Activated CD8-positive, alpha-beta T cell treated with anti-CD3 and anti-CD28 coated beads for 36 hours (primary cell): ENCODE measurements at places on chromosomes 3 and 15.

DNA sequence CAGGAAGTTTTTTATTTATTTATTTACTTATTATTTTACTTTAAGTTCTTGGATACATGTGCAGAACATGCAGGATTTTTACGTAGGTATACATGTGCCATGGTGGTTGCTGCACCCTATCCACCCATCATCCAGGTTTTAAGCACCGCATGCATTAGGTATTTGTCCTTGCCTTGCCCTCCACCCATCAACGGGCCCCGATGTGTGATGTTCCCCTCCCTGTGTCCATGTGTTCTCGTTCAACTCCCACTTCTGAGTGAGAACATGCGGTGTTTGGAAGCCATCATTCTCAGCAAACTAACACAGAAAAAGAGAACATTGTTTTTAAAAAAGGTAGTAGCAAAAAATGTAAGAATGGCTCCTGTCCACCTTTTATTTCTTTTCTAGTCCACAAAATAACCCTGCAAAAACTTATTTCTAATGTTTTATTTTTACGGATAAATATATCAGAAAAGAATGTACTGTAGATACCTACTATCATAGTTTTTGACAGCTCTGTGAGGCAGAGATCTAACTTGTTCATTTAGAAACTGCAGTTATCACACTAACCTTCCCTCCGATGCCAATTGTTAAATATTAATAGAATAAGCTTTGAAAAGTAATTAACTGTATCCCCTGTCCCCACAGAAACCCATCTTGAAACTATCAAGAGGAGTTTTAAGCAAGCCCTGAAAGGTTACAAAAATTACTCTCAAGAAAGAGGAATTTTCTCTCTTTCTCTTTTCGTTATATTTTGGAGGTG, 189.2 kb downstream of the LPP start:
- H3K27me3 ChIP-seq, result no peaks in the 10 kb centered on the region
- H3K36me3 ChIP-seq, result peaks cover 6% of the 10 kb centered on the region
- H3K27ac ChIP-seq, result no peak overlapping the region
- no peak overlapping the region for H3K4me3 ChIP-seq
- H3K4me1 ChIP-seq, result peaks cover 39% of the 10 kb centered on the region

DNA sequence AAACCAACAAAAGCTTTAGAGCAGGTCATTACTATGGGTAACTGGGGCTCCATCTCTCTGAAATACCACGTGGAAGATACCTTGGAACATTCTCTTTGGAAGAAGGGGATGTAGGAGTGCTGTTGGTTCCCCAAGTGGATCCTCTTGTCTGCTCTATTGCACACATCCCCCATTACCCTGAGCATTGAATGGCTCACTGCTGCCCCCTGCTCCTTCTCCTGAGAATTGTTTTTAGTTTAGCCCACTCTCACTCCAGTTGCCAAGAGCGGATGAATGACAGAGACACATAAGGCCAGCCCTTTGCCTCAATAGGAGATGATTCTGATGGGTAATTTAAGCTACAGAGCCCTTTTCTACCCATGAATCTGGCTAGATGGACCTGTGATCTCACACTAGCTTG, 135.6 kb upstream of the SUCLG2 start:
- no peak overlapping the region for H3K4me3 ChIP-seq
- peaks cover 5% of the 10 kb centered on the region for H3K36me3 ChIP-seq
- DNase-seq, result peak; percentile 71

GRCh38 chr3:129775870-129776269, 117.6 kb downstream of the TMCC1 start:
- H3K4me3 ChIP-seq, result no peak overlapping the region
- peaks cover 2% of the 10 kb centered on the region for H3K36me3 ChIP-seq
- no peaks in the 10 kb centered on the region for H3K4me1 ChIP-seq
- DNase-seq, result no peak

DNA sequence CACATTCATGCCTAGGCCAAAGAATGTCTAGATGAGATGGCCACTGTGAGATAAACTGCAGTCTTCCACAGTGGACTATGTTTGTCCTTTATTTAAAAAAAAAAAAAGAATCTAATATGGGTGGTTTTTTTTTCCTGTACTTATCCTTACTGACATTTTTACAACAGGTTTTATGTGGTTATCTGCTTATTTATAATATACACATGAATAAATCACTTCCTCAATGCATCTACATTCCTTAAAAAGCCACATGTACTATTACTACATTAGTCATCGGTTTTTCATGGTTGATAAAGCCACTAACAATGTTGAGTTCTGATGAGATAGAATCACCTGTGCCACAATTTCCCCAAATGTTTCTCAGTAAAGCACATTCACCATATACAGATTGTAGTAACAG, 341.3 kb upstream of the THBS1 start:
- DNase-seq, result no peak
- no peak overlapping the region for H3K27ac ChIP-seq
- peaks cover 4% of the 10 kb centered on the region for H3K27me3 ChIP-seq
- no peaks in the 10 kb centered on the region for H3K4me1 ChIP-seq
- no peak overlapping the region for H3K4me3 ChIP-seq

DNA sequence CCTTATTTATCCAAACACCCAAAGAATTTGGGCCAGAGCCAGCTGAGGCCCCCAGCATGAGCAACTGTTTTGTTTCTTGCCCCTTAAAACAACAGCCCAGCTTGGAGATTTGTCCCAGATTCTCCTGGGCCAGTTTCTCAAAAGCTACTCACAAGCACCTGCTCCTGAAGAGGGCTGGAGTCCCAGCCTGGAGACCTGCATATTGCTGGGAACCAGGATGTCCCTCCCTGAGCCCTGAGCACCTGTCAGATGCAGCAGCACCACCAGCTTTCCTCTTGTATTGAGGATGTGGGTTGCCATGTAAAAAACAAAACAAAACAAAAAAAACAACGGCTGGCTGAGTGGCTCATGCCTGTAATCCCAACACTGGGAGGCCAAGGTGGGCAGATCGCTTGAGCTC, 7.0 kb upstream of the RFT1 start:
- H3K27ac ChIP-seq, result no peak overlapping the region
- no peaks in the 10 kb centered on the region for H3K27me3 ChIP-seq
- no peaks in the 10 kb centered on the region for H3K4me1 ChIP-seq
- no peaks in the 10 kb centered on the region for H3K36me3 ChIP-seq
- no peak overlapping the region for H3K4me3 ChIP-seq
- no peak for DNase-seq

DNA sequence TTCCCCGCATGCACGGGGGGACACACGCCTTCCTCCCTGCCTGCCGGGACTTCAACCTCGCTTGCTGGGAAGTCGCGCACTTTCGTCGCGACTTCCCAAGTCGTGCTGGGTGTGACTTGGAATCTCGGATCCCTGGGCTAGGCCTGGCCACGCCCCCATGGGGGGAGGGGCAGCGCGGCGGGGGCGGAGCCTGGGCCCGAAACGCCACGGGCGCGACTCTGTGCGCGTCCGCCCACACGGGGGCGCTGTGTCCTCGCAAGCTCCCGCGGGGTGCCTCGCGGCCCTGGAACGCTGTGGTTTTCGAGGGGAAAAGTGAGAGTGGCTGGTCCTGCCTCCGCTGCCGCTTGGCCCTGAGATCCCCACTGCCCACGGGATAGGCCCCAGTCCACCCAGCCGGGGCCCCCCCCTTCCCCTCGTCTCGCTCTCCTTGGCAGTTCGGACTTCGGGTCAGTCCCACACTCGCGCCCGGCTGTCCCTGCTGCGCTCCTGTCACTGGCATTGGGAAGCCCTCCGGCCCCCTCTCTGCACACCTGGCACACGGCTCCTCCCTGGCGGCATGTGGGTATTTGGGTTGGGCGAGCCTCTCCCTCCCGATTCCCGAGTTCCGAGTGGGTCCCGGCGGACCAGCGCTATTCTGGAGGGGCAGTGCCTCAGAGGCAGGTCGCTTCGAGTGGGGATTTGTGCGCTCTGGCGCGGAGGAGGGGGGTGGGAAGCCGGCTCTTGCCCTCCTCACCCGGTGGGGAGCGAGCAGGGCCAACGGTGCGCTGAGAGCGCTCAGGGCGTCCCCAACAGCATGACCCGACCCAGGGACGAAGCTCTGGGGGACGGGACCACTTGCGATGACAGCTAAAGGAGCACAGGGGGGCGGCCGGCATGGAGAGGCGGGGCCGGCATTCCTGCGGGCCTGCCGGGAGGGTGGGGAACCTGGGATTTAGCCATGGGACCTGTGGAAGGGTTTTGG, 23.6 kb downstream of the SEC61A1 start:
- no peaks in the 10 kb centered on the region for H3K27me3 ChIP-seq
- peaks cover 17% of the 10 kb centered on the region for H3K4me1 ChIP-seq
- H3K4me3 ChIP-seq, result peak overlapping the region; percentile 31
- peak; percentile 84 for DNase-seq

- no peaks in the 10 kb centered on the region for H3K36me3 ChIP-seq
- H3K4me1 ChIP-seq, result no peaks in the 10 kb centered on the region
- no peak overlapping the region for H3K27ac ChIP-seq
- DNase-seq, result no peak
Measured at GRCh38 chr3:28502397-28502937, 153.8 kb upstream of the AZI2 start.

DNA sequence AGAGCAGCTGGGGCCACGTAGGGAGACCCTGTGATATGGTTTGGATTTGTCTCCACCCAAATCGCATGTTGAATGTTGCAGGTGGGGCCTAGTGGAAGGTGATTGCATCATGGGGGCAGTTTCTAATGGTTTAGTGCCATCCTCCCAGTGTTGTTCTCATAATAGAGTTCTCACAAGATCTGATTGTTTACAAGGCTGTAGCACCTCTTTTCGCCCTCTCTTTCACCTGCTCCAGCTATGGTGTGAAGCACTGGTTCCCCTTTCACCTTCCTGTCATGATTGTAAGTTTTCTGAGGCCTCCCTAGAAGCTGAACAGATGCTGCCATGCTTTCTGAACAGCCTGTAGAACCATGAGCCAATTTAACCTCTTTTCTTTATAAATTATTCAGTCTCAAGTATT, 198.9 kb upstream of the CBLB start:
- no peak overlapping the region for H3K4me3 ChIP-seq
- DNase-seq, result no peak
- H3K36me3 ChIP-seq, result peaks cover 12% of the 10 kb centered on the region
- no peaks in the 10 kb centered on the region for H3K27me3 ChIP-seq
- peak overlapping the region; percentile 86 for H3K27ac ChIP-seq
- peaks cover 24% of the 10 kb centered on the region for H3K4me1 ChIP-seq

- peaks cover 3% of the 10 kb centered on the region for H3K36me3 ChIP-seq
- no peak overlapping the region for H3K4me3 ChIP-seq
- no peak for DNase-seq
- H3K27me3 ChIP-seq, result no peaks in the 10 kb centered on the region
- H3K4me1 ChIP-seq, result peaks cover 18% of the 10 kb centered on the region
- H3K27ac ChIP-seq, result no peak overlapping the region
Measured at GRCh38 chr3:123535580-123535979, 49.3 kb downstream of the HACD2 start.

GRCh38 chr15:59399465-59400102, 26.9 kb upstream of the MYO1E start:
- H3K36me3 ChIP-seq, result no peaks in the 10 kb centered on the region
- H3K4me3 ChIP-seq, result no peak overlapping the region
- H3K27ac ChIP-seq, result no peak overlapping the region
- H3K4me1 ChIP-seq, result no peaks in the 10 kb centered on the region
- H3K27me3 ChIP-seq, result peaks cover 20% of the 10 kb centered on the region
- DNase-seq, result no peak

DNA sequence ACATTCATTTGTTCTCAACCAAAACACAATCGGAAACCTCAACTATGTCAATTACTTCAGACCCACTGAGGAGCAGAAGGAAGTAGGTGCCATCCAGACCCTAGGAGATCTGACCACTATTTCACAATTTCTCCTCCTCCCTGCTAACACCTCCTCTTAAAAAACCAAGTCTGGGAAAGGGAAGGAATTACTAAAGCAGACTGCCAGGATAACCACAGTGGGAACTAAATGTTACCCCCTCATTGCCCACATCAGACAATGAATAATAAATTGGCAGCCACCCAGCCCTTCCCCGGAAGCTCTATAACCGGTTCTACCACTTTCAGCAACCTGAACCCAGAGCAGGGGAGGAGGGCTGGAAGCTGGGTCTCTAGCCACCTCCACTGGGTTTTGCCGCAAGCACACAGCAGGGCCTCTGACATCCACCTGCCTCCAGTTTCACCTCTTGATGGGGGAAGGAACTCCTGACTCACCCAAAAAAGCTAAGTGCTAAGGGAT, 17.6 kb downstream of the C15orf62 start:
- peaks cover 32% of the 10 kb centered on the region for H3K4me1 ChIP-seq
- no peaks in the 10 kb centered on the region for H3K27me3 ChIP-seq
- peaks cover 2% of the 10 kb centered on the region for H3K36me3 ChIP-seq
- H3K4me3 ChIP-seq, result peak overlapping the region; percentile 28
